Activated CD4-positive, alpha-beta memory T cell treated with anti-CD3 and anti-CD28 coated beads for 36 hours (primary cell): ENCODE measurements at places on chromosomes 6 and 20.

GRCh38 chr6:89952105-89952671, 57.9 kb downstream of the GJA10 start:
- DNase-seq: peak; percentile 40
- H3K27me3 ChIP-seq: no peaks in the 10 kb centered on the region
- H3K27ac ChIP-seq: peak overlapping the region; percentile 69
- peaks cover 47% of the 10 kb centered on the region for H3K36me3 ChIP-seq
- H3K4me3 ChIP-seq: no peak overlapping the region

DNA sequence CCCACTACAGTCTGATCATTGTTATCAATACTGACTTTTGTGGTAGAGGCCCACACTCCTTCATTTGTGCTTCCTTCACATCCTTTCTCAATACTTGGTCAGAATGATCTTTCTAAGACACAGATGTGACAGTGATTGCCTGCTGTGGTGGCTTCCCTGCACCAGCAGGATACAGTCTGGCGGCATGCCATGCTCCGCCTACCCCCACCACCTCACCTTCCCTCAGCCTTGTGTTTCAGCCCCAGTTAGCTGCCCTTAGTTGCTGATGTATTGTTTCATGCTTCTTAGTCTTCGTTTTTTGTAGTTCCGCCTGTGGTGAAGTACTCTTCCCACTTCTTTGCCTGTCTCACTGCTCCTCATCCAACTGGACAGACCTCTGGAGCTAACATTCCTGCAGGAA, 10.9 kb downstream of the LRRC1 start:
- H3K4me3 ChIP-seq: no peak overlapping the region
- no peaks in the 10 kb centered on the region for H3K36me3 ChIP-seq
- H3K27ac ChIP-seq: no peak overlapping the region
- no peaks in the 10 kb centered on the region for H3K27me3 ChIP-seq
- no peaks in the 10 kb centered on the region for H3K4me1 ChIP-seq

- DNase-seq: no peak
- H3K4me1 ChIP-seq: no peaks in the 10 kb centered on the region
- no peak overlapping the region for H3K27ac ChIP-seq
These were observed 25.8 kb upstream of the RNGTT start for GRCh38 chr6:88989215-88989614.

DNA sequence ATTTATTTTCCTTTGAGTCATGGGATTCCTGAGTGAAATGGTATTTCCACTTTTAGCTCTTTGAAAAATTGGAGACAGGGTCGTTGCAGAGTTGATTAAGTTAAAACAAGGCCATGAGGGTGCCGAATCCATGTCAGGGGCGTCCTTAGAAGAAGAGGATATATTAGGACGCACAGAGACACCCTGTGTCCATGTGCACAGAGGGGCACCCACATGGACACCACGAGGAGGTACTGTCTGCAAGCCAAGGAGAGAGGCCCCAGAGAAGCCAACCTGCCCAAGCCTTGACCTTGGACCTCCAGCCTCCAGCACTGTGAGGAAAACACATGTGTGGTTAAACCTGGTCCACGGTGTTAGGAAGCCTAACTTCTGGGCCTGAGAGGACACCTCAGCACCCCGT, 113.9 kb upstream of the THBS2 start:
- H3K36me3 ChIP-seq: no peaks in the 10 kb centered on the region
- no peaks in the 10 kb centered on the region for H3K4me1 ChIP-seq
- H3K4me3 ChIP-seq: no peak overlapping the region
- H3K27ac ChIP-seq: no peak overlapping the region
- DNase-seq: no peak

- no peak overlapping the region for H3K27ac ChIP-seq
- H3K27me3 ChIP-seq: no peaks in the 10 kb centered on the region
- no peak for DNase-seq
- no peaks in the 10 kb centered on the region for H3K4me1 ChIP-seq
- no peak overlapping the region for H3K4me3 ChIP-seq
These were observed 537.4 kb upstream of the MMS22L start for GRCh38 chr6:97820400-97820799.
